ENCODE measurements at places on chromosomes 6 and 20.

GRCh38 chr6:101539510-101540245 lies 146.2 kb downstream of the GRIK2 start:
- no peak for DNase-seq

DNA sequence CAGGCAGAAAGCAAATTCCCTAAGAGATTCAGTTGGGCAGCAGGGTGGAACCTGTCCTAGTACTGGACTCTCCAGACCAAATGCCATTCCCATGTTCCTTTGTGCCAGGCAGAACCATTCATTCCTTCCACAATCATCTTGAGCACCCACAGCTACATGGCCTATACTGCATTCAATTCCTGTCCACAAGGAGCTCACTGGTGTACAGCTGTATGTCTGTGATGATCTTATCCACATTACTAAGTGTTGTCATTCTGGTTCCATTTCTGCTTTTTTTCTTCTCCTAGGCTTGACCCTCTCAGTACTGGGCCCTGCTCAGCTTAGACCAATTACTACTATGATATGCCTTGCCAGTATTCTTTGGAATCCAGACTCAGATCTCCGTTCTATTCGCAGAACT lies 27.5 kb downstream of the MAN1A1 start:
- DNase-seq, result no peak

DNA sequence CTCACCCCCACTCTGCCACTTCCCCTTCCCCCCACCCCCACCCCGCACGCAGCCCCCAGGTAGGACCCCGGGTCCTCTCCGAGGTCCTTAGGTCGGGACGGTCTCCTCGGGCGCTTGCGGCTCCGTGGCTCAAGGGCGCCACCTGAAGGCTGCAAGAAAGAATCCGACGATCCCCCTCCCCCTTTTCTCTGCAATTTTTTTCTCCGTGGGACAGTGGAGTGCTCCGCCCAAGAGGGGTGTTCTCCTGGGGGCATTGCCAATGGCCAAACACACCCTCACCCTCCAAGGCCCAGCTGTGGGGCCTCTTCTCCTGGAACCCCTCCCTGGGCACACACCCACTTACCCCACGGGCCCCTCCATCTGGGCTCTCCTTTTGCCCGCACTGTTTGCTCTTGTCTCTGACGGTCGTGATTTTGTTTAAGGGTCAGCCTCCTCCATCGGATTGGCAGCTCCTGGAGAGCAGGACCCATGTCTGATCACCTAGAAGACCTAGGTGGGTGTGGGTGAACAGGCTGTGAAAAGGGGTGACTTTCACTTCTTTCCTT lies 1.1 kb upstream of the TMEM74B start:
- DNase-seq, result peak; percentile 21

DNA sequence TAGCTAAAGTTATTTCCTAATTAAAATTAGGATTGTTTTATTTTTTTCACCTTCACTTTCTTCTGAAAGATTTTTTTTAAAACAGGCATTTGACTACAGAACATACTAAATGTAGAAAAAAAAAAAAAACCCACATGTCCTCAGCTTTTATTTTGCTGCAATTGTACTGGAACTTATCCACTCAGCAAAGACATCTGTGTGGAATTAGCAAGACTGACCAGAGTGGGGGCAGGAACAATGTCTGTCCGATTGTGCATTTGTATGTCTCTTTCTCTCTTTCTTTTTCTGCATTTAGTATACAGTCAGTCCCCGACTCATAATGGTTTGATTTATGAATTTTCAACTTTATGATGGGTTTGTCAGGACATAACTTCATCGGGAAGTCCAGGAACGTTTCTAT lies 77.3 kb downstream of the CHD6 start:
- no peak for DNase-seq

DNA sequence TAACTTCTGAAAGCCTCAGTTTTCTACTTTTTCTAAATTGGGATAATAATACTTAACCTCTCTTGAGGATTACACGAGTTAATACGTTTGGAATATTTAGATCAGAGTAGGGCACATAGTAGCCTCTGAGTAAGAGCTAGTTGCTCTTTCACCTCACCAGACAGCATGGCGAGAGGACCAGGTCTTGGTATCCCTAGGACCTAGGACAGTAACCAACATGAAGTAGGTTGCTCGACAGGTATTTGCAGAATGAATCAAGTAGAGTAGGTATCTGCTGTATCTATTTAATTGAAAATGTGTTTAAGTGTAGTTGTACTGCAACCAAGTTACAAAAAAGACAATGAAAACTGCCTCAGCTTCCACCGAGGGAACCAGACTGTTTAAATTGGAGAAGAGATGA lies 1.4 kb downstream of the CDC5L start:
- no peak for DNase-seq

- DNase-seq, result no peak
Measured at GRCh38 chr6:150316936-150317335, 51.9 kb upstream of the IYD start.

DNA sequence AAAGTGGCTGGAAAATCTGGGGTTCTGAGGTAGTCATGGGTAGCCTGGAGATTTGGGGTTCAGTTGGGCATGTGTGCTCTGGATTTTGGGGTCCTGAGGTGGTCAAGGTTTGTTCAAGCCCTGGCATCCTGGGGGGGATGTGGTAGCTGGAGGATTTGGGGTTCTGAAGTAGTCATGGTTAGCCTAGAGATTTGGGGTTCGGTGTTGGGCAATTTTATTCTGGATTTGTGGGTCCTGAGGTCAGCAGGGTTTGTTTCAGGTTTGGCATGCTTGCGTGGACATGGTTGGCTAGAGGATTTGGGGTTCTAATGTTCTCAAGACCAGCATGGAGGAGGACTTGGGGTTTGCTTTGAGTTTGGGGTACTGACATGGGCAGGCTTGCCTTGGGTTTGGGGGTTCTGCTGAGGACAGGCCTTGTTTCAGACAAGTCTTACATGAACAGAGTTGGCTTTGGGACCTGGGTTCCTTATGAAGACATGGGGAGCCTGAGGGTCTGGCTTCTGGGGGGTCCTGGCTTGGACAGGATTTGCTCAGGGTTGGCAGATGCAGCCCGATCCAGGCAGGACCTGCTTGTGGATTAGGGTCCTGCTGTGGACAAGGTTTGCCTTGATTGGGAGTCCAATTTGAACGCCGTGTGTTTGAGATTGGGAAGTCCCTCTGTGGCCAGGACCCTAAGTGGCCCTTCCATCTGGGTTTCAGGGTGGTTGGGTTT lies 906 bp downstream of the ANKRD60 start:
- DNase-seq, result no peak

DNA sequence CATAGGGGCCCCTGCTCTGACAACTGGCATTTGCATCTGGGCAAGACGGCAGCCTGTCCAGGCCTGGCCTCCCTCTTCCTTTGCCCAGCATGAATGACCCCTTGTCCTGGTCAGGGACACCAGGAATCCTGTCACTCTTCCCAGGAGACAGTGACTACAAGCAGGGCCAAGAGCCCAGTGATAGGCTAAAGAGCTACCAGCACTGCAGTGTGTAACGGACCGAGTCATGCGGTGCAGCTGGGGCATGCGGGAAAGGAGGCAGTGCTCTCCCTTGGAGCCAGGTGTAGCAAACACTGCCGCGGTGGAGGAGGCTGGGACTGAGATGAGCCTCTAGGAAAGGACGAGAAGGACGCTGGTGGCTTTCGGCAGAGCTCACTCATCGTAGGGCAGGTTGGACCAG lies 38.7 kb upstream of the DSP start:
- DNase-seq, result no peak

GRCh38 chr20:946826-947225 lies 30.7 kb upstream of the ANGPT4 start:
- no peak for DNase-seq

GRCh38 chr6:143003676-143004075 lies 57.0 kb upstream of the AIG1 start:
- DNase-seq, result no peak

DNA sequence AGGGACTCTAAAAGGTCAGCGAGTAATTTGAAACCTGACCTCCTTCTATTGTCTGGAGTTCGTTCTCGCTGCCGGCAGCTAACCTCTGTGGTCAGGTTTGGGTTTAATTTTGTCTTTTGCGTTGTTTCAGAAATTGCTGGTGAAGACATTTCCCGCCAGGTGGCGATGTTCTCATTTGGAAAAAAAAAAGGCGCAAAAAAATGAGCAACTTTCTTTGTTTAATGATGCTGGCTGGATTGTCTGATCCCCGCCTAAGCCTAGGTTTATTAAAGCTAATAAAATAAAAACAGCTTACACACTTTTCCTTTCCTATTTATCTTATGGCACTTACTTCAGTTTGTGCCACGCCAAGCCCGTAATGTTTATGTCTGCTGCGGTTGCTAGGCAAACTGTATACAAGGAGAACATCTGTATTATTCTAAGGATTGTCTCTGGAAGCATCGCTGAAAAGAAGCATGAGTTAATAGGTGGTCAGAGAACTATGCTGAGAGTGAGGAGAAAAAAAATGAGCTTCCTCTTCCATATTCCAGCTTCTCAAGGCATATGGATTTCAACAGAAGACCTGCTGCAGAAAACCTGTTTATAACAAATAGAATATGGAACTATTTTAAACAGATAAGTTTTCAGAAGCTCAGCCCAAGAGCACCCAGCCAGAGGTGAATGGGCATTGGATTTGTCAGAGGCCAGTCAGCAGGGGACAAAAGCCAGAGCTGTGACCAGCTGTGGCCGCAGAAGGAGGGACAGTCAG lies 205.7 kb downstream of the DOK5 start:
- DNase-seq, result no peak

- DNase-seq, result no peak
Measured at GRCh38 chr20:22829356-22829755, 205.8 kb upstream of the SSTR4 start.

DNA sequence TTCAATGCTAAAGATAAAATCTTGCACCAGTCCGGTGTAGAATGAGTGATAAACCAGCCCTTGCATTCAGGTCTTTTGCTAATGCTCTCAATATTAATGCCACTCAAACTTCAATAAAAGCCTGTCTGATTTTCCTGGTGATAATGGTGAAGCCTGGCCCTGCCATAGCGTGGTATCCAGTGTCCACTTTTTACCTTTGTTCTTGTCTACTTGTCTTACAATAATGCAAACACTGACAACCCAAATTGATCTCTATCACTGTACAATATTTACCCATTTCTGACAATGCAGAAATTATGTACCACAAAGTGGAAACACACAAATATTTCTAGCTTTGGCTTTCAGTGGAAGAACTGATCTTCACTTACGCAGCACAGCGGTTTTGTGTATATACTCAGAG lies 189.1 kb downstream of the ZDHHC14 start:
- DNase-seq, result no peak

DNA sequence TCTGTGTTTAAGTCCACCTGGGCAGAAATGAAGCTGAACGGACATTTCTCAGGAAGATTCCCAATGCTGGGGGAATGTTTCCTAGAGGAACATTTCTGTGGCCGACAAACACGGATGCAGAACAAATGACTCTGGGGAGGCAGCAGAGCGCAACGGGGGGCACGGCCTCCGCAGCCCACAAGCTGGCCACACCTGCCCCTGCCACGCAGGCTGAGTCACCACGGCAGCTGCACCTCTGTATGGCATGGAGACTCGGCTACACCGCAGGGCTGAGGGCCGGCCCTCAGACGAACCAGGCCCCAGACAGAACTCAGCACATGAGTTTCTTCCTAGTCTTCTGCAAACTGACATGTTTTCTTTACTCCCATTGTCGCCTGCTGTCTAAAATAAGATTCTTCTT lies 10.0 kb upstream of the PRR18 start:
- no peak for DNase-seq

- DNase-seq, result no peak
Measured at GRCh38 chr6:149503872-149504271, 19.1 kb upstream of the ZC3H12D start.

GRCh38 chr6:112029045-112029822 lies 24.7 kb upstream of the CCN6 start:
- DNase-seq, result no peak
